ENCODE measurements at places on chromosomes 4 and X.

DNA sequence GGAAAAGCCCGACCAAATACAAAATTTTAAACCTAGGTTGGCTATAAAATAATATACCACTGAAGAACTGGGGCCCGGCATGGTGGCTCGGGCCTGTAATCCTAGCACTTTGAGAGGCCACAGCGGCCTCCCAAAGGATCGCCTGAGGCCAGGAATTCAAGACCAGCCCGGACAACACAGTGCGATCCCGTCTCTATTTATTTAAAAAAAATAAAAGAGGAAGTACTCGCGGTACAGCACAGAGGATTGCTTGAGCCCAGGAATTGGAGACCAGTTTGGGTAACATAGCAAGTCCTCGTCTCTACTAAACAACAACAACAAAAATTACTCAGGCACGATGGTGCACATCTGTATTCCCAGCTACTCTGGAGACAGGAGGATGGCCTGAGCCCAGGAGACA, 44.8 kb upstream of the CDKN2AIP start:
- DNase-seq = no peak

GRCh38 chrX:8447368-8447767, 17.3 kb upstream of the VCX3B start:
- no peak for DNase-seq

- DNase-seq = no peak
These were observed 52.7 kb downstream of the TMEM131L start for GRCh38 chr4:153518637-153519389.

- no peak for DNase-seq
These were observed 517 bp downstream of the LEF1 start for GRCh38 chr4:108168160-108168670.

DNA sequence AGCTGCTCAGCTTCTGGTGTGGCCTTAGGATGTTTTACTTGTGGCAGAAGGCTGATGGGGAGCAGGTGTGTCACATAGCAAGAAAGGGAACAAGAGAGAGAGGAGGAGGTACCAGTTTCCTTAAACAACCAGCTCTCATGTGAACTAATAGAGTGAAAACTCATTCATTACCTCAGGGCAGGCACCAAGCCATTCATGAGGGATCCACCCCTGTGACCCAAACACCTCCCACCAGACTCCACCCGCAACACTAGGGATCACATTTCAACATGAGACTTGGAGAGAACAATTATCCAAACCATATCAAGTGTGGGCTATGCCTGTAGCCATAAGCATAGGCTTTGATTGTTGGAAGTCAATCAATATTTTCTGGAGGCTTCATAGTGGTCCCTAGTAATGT, 56.0 kb downstream of the GSX2 start:
- DNase-seq = no peak

DNA sequence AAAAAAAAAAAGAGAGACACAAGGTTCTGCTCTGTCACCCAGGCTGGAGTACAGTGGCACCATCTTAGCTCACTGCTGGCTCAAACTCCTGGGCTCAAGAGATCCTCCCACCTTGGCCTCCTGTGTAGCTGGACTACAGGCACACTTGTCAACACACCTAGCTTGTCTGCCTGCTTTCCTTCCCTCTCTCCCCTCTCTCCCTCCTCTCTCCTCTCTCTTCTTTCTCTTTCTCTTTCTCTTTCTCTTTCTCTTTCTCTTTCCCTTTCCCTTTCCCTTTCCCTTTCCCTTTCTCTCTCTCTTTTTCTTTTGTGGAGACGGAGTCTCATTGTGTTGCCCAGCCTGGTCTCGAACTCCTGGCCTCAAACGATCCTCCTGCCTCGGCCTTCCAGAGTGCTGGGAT, 132.1 kb downstream of the DIPK2B start:
- DNase-seq = no peak

All from activated T-cell treated with anti-CD3 and anti-CD28 coated beads for 24 hours (primary cell).